CD4-positive, alpha-beta T cell treated with Interleukin-4 for 4 hours (primary cell): ENCODE measurements at places on chromosomes 4 and X.
A peak's percentile ranks its signal among the peaks of the same experiment; 100 is the strongest.

GRCh38 chrX:120561634-120562568, 1.1 kb upstream of the CUL4B start:
- DNase-seq, result no peak

DNA sequence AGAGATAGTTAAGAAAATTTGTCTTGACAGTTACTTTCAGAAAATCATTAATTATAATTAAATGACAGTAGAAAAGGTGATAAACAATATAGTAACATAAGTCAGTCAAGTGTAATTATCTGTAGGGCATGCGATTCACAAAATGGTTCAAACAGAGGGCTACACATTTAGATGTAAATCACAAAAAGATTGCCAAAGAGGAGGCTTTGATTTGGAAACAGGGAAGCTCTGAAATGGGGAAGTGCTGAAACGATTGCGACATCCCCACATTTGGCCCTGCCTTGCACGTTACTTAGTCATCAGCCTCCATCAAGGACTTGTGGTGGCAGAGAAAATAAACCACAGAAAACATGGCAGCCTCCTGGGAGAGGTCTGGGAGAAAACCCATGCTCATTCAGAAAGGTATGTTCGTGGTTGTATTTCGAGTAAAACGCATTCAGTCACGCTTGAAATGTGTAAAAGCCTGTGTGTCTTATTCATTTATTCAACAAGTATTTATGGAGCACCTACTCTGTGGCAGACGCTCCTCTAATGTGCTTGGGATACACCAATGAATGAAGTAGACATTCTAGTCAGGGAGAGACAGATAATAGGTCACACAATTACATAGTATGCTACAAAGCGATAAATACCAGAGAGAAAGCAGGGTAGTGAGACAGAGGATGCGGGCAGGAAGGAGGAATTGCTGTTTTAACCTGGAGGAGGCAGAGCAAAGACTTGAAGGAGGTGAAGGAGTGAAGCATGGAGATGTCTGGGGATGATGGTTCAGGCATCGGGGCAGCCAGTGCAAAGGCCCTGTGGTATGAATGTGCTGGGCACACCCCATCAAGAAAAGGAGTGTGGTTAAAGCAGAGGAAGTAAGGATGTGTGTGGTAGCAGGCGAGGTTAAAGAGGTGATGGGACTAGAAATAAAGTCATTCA, 7.8 kb downstream of the RBM47 start:
- peak; percentile 23 for DNase-seq

- DNase-seq, result peak; percentile 62
Measured at GRCh38 chr4:118270492-118270891, 82.3 kb downstream of the PRSS12 start.

GRCh38 chr4:75878246-75878756, 24.0 kb downstream of the PPEF2 start:
- DNase-seq, result no peak

GRCh38 chr4:128658214-128658631, 151.3 kb upstream of the JADE1 start:
- DNase-seq, result no peak

- DNase-seq, result no peak
Measured at GRCh38 chrX:46407036-46407752, 138.0 kb downstream of the ZNF674 start.

- DNase-seq, result no peak
Measured at GRCh38 chr4:55183926-55184599, 58.7 kb upstream of the KDR start.

- no peak for DNase-seq
Measured at GRCh38 chr4:89413518-89413917, 105.9 kb upstream of the GPRIN3 start.

GRCh38 chr4:143185253-143186107, 763 bp downstream of the USP38 start:
- no peak for DNase-seq

DNA sequence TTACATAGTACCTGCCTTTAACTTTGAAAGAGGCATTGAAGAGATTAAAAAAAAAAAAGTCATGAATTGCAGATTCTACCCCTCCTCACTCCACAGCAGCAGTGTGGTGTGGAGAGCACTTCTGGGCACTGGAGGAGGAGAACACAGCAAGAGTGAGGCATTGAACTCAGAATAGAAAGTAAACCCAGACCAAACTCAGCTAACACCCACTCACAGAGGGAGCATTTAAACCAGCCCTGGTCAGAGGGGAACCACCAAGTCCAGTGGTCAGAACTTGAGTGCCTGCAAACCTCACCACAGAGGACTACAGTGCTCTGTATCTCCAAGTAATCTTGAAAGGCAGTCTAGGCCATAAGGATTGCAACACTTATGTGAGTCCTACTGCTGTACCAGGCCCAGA, 15.6 kb upstream of the UGT2A1 start:
- DNase-seq, result no peak

- DNase-seq, result no peak
Measured at GRCh38 chrX:109863811-109864210, 130.8 kb upstream of the ACSL4 start.

GRCh38 chr4:148079961-148080360, 348.1 kb downstream of the ARHGAP10 start:
- DNase-seq, result no peak

DNA sequence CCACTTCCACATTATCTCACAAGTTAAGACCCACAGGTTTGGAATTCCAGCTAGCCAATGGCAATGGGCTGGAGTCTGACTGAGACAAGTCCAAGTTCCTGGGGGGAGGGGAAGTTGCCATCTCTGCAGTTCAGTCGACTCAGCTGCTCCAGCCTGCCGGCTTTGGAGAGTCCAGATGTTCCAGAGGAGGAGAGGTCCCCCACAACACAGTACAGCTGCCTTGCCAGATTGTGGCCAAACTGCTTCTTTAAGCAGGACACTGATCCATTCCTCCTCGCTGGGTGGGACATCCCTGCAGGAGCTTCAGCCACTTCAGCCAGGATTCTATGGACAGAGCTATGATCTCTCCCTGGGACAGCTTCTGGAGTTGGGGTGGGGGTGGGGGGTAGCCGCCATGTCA, 199.2 kb downstream of the EDA start:
- DNase-seq, result no peak

DNA sequence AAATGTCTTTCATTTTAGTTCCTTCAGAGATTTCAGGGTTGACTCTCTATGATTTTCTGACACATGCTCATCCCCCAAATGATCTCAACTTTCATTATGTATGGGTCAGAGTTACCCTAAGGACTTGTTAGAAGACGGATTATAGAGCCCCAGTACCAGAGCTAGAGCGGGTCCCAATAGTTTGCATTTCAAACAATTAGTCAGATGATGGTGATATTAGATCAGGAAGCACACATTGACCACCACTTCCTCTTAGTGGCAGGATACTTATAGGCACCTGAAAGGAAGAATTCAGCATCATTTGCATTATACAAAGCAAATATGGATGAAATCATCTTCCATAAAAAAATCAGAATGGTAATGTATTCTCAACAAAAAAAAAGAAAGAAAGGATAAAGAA, 106.1 kb downstream of the GALNTL6 start:
- DNase-seq, result no peak

GRCh38 chrX:23434356-23434884, 99.8 kb downstream of the PTCHD1 start:
- no peak for DNase-seq

DNA sequence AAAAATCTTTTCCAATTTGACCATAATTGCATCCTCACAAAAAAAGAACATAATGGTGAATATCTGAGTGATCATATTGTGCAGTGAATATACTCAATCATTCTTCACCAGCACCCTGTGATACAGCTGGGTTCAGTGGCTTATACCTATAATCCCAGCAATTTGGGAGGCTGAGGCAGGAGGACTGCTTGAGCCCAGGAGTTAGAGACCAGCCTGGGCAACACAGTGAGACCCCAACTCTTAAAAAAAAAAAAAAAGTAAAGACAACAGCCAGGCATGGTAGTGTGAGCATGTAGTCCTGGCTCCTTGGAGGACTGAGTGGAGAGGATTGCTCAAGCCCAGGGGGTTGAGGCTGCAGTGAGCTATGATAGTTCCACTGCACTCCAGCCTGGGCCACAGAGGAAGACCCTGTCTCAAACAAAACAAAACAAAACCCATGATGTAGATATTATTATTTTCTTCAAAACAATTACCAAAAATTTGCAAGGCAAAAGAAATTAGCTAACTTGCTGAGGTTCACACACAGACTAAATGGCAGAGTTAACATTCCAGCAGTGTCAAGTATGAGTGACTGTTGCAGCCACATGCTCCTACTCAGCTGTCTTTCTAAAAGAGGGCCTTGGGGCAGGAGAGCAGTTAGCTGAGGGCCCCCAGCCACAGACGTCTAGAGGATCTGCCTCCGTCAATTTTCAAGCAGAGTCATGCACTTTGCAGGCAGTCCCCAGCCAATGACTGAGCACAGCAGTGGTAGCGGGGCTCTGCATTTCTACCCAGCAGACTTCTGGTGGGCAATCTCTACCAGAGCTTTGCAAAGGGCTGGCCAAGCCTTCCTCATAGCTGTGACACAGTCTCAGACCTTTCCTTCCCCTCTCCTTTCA, 33.4 kb downstream of the ADGRA3 start:
- no peak for DNase-seq

GRCh38 chr4:20347531-20347930, 95.8 kb downstream of the SLIT2 start:
- no peak for DNase-seq

- no peak for DNase-seq
Measured at GRCh38 chr4:160510928-160511327, 1408.0 kb downstream of the RAPGEF2 start.

- no peak for DNase-seq
Measured at GRCh38 chr4:144451766-144452450, 194.0 kb upstream of the HHIP start.

GRCh38 chrX:29798469-29798868, 416.9 kb upstream of the MAGEB2 start:
- no peak for DNase-seq

- DNase-seq, result no peak
Measured at GRCh38 chrX:28609917-28610613, 22.8 kb downstream of the IL1RAPL1 start.

- no peak for DNase-seq
Measured at GRCh38 chrX:112798736-112799135, 41.9 kb downstream of the AMOT start.

DNA sequence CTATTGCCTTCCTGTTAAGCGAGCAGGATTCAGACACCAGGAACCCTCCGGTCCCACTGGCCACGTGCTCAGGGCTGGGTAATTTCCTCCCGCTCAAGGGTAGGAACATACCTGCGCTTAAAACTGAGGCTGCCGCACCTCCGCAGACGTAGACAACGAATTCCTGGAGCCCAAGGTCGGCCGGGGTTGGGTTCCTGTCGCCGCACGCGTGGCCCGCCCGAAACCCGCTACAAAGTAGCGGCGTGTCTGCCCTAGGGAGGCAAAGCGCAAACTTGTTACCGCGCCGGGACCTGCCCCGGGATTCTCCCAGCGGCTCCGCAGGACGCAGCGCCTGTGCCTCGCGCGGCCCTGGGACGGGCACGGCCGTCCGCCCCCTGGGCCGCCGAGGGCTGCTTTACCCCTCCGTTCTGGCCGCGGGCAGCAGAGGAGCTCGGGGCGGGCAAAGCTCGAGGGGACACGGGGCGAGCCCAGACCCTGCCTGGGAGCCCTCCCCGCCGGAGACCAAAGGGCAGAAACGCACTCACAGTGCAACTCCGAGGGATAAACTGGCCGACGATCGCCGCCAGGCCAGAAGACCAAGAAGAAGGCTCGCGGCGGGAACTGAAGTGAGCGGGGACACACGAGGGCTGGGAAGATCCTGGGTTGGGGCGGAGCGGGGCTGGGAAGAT, at the start of gene ERVMER34-1:
TSS of gene ERVMER34-1 (minus strand) at position 607 of the 668 bp plus-strand sequence. CDS start 5,905 bp downstream, outside the sequence.
- DNase-seq, result no peak

DNA sequence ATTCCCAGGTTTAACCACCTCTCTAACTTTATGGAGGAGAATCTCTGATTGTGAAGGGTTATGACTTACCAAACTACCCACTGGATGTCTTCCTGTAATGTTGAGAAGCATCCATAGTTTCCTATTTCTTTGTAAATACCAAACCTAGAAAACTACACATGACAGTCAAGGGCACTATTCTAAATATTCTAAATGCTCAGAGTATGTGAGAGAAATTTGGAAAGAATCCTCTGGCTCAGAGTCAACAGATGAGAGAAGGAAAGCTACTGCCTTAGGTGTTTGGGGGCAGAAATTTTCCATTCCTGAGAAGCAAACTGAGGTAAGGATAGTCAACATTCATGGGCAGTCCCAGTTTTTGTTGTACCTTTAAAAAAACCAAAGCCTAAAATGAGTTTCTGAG, 155.8 kb downstream of the KCNIP4 start:
- no peak for DNase-seq

DNA sequence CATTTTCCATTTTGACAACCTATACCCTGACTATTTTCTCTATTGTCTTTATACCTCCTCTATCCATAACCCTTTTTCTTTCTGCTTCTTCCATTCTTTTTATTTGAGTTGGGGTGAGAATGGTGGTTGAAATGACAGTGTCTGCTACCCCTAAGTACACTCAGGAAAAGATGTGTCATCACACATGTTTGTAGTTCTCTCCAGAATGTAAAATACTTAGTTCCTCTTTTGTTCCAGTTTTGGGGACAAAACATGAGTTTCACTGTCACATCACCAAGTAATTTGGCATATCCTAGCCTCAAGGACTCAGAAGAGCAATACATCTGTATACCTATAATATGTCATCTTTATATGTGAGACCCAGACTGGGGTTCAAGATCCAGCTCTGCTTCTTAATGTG, 90.3 kb downstream of the COMMD8 start:
- DNase-seq, result no peak

DNA sequence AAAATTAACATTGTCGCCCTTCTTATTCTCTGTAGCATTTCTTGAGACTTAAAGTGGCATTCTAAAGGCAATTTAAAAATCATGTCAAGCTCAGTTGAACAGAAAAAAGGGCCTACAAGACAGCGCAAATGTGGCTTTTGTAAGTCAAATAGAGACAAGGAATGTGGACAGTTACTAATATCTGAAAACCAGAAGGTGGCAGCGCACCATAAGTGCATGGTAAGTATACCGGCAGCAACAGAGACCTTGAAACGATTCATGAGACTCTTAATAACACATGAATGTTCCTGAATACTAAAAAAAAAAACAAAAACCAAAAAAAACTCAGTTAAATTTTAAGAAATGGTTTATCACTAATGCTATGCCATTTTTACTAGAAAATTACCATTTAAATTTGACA, 82.4 kb upstream of the HPRT1 start:
- DNase-seq, result peak; percentile 32

DNA sequence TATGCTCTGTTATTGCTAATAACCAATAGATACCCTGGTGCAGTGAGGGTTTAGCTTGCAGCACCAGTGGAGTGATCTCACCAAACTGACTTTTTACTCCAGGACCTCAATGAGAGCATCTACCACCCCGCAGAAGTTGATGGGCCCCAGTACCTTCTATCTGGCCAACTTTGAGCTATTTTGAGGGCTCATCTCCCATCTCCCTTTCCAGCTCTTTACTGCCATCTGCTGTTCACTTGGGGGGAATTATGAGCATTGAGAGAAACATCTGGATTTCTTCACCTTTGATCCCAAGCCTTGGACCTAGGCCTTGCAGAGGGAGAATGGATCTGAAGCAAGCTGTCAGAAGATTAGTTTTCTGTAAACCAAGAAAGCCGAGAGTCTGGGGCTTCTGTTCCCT, 143.6 kb downstream of the TMEM164 start:
- DNase-seq, result peak; percentile 39

- no peak for DNase-seq
Measured at GRCh38 chr4:179709961-179710624, 2267.9 kb upstream of the AGA start.

GRCh38 chr4:187004628-187005027, 281.0 kb upstream of the FAT1 start:
- DNase-seq, result no peak

- no peak for DNase-seq
Measured at GRCh38 chrX:28205126-28205525, 223.9 kb upstream of the DCAF8L1 start.
